Kidney (tissue), 22 donors: ENCODE measurements at places on chromosomes 2 and 18. TPM values are rescaled to one million over a fixed set of nuclear protein-coding genes. Genes with fewer than 3 reads are reported as not detected.

The GLI2 gene
- 0.32 TPM for polyA plus RNA-seq

The CCDC74A gene
- 10.5 TPM for polyA plus RNA-seq

The RAX gene
- polyA plus RNA-seq: not detected

The SCYGR4 gene
- not detected for polyA plus RNA-seq

The FBXO48 gene
- polyA plus RNA-seq: 0.86 TPM

The GPR17 gene
- polyA plus RNA-seq: 0.39 TPM

The PROKR1 gene
- polyA plus RNA-seq: not detected

The CIB4 gene
- polyA plus RNA-seq: not detected

GRCh38 chr2:167607211-167607610 is 640.2 kb downstream of the STK39 start:
- H3K27me3 ChIP-seq: no peaks in the 10 kb centered on the region
- no peak overlapping the region for H3K27ac ChIP-seq
- no peaks in the 10 kb centered on the region for H3K4me1 ChIP-seq
- no peaks in the 10 kb centered on the region for H3K36me3 ChIP-seq
- no peak overlapping the region for H3K4me3 ChIP-seq
- DNase-seq: no peak

GRCh38 chr2:11872247-11872947 is 126.0 kb downstream of the LPIN1 start:
- H3K4me3 ChIP-seq: no peak overlapping the region
- H3K27me3 ChIP-seq: no peaks in the 10 kb centered on the region
- DNase-seq: no peak
- H3K4me1 ChIP-seq: no peaks in the 10 kb centered on the region
- H3K27ac ChIP-seq: no peak overlapping the region

- peak; percentile 41 for DNase-seq
- no peak overlapping the region for H3K27ac ChIP-seq
- no peaks in the 10 kb centered on the region for H3K36me3 ChIP-seq
- no peak overlapping the region for H3K4me3 ChIP-seq
These were observed 6.5 kb upstream of the KCNG2 start for GRCh38 chr18:79790996-79791972.

DNA sequence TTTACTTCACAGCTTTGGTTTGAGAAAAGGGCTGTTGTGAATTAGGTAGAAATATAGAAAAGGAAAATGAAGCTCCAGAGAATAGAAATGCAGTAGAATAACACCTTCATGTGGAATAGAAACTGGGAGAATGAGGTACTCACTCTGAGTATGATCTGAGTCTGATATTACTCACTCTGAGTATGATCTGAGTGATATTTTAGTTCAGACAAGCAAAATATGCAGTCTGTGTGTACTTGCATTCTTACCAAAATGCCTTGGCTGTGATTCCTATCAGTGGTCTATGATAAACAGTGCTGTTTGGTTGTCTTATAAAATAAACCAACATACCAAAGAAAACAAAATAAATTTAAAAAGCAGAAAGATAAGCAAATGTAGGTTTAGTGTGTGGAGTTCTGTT is 487.6 kb downstream of the THSD7B start:
- no peak overlapping the region for H3K4me3 ChIP-seq
- no peak overlapping the region for H3K27ac ChIP-seq
- H3K27me3 ChIP-seq: no peaks in the 10 kb centered on the region
- no peak for DNase-seq
- H3K36me3 ChIP-seq: no peaks in the 10 kb centered on the region
- no peaks in the 10 kb centered on the region for H3K4me1 ChIP-seq

DNA sequence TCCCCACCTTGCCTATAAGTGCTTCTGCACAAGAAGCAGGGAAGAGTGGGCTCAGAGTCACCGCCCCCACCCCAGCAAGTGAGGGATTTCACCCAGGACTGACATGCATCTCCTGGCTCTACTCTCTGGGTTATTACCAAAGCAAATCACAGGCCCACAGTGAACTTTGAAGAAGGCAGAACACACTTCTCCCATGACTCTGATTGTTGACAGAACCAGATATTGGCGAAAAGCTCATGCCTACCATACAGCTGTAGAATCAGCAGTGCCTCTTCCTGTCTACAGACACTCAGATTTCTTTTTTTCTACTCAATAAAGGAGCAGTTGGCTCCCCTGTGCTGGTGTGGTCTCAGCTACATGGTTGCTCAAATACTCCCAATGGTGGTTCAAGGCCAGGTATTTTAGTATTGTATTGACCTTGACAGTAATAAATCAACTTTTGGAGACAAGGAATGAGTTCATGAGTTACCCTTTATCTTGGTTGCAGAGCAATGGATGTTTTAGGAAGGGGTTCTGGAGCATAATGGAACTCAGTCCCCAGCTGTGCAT is 512.9 kb upstream of the ID2 start:
- no peak for DNase-seq
- H3K27me3 ChIP-seq: no peaks in the 10 kb centered on the region
- H3K36me3 ChIP-seq: no peaks in the 10 kb centered on the region
- no peak overlapping the region for H3K27ac ChIP-seq

GRCh38 chr2:208266936-208267335 is 881 bp downstream of the PIKFYVE start:
- peak overlapping the region; percentile 97 for H3K4me3 ChIP-seq
- H3K27ac ChIP-seq: no peak overlapping the region
- H3K4me1 ChIP-seq: peaks cover 4% of the 10 kb centered on the region
- no peak for DNase-seq
- H3K27me3 ChIP-seq: peaks cover 2% of the 10 kb centered on the region
- H3K36me3 ChIP-seq: no peaks in the 10 kb centered on the region

- peaks cover 60% of the 10 kb centered on the region for H3K36me3 ChIP-seq
- peaks cover 12% of the 10 kb centered on the region for H3K4me1 ChIP-seq
- H3K27ac ChIP-seq: no peak overlapping the region
- no peak for DNase-seq
- H3K27me3 ChIP-seq: no peaks in the 10 kb centered on the region
These were observed 29.4 kb downstream of the STAT1 start for GRCh38 chr2:190984595-190984994.

DNA sequence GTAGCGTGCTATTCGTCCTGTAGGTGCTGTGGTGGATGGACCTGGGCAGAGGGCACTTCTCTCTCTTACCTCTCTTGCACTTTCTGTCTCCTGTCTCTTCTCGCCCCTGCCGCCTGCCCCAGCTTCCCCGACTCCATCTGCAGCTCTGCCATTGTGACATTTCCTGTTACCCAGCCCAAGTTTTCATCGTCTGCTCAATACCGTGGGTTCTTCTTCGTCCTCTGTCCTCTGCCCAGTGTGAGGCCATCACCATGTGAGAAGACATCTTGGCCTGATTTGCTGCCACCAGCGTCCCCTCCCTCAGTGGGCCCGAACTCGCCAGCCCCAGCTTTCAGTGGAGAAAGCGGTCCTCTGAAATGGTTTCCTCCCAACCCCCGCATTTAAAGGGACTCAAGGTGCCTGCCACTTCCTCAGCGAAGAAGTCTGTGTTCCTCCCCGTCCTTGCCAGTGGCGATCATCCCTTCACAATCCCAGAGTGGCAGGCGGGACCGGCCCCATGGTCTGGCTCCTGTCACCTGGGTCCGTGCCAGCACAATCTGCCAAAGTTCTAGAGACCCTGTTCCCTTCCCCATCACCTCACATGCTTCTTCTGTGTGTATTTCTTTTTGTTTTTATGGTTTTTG is 18.0 kb downstream of the TGOLN2 start:
- H3K27ac ChIP-seq: peak overlapping the region; percentile 54
- no peaks in the 10 kb centered on the region for H3K36me3 ChIP-seq
- H3K27me3 ChIP-seq: no peaks in the 10 kb centered on the region
- no peak overlapping the region for H3K4me3 ChIP-seq

DNA sequence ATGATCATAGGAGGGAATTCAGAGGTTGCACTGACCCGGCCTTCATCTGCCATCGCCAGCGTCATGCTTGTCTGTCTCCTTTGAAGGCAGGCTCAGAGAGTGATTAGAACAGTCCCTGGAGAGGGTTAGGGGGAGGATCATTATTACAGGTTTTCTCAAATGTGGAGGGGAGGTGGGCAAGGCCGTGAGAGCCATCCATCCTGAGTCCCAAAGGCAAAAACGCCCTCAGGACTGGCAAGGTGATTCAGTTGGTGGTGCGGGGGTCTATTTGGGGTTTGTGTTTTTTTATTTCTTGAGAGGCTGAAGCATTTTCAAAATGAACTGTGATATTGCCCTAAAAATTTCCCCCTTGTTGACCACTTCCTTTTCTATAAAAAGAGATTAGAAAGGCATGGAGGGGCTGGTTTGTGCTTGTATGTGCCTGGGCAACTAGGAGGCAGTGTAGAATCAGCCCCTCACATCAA is 39.3 kb upstream of the GYPC start:
- no peaks in the 10 kb centered on the region for H3K36me3 ChIP-seq
- H3K27ac ChIP-seq: no peak overlapping the region
- H3K27me3 ChIP-seq: no peaks in the 10 kb centered on the region
- no peaks in the 10 kb centered on the region for H3K4me1 ChIP-seq
- DNase-seq: no peak
- no peak overlapping the region for H3K4me3 ChIP-seq

DNA sequence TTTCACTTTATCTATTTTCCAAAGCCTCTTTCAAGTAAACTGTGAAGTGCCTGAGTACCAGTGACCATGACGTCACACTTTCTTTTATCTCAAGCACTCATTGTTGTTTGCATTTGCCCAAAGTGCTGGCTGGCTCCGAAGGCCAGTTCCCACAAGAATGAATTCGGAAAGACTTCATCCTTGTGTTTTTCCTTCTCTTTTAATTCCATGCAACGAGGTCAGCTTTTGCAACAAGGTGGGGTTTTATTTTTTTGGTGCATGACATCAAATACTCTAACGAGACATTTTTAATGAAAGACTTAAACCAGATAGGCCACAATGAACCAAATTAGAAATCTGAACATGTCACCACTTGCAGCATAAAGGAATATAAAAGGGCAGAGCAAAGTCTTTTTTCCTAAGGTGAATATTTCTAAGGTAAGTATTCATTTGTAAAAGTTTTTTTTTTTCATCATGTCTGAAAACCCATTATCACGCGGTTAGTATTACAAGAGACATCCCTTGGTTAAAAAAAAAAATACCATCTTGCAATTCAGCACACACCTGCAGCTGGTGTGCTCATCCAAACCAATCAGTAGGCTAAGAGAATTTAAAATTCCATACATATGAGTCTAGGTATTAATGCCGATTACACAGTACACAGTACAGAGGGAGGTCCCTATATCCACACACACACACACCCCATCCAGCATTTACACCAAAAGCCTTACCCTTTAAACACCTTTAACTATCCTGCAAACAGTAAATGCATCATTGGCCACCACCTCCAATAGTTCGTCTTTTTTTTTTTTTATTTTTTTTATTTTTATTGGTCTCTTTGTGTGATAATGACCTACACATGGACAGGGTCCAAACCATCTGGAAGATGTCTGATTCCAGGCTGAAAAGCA is 2.3 kb downstream of the ARL4C start:
- H3K4me3 ChIP-seq: peak overlapping the region; percentile 77
- no peaks in the 10 kb centered on the region for H3K27me3 ChIP-seq
- no peak for DNase-seq
- no peaks in the 10 kb centered on the region for H3K36me3 ChIP-seq

DNA sequence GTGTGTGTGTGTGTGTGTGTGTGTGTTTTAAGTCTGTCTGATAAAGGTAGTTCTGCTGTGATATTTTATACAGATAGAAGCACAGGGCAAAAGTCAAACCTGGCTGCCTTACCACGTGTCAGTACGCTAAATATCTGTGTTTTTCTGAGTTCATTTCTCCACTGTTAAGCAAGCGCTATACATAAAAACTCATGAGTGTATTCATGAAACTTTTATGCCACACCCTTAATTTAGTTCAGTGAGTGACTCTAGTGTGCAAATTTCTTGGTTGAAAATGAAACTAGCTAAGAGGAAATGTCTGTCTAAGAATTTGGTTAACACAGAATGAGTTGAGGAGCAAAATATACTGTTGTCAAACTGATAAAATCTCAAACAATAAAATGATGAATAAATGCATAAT is 11.2 kb downstream of the CASP10 start:
- no peak overlapping the region for H3K27ac ChIP-seq
- no peaks in the 10 kb centered on the region for H3K27me3 ChIP-seq
- H3K36me3 ChIP-seq: no peaks in the 10 kb centered on the region

DNA sequence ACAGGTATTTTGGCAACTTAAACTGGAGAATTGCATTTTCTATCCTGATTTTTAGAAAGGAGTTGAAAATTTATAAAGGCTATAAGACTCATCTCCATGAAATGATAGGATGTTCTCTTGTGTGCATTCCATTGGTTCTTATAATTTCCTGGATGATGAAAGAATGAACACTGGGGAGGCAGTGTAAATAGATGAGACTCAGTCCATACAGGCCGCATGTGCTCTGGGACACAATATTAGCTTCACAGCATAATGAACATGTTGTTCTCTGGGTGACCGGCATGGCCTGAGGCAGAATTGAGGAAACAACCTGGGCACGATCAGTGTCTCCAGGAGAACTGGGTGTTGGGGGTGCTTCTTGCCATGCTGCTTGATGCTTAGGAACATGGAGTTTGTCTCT is 38.8 kb downstream of the AOX1 start:
- no peaks in the 10 kb centered on the region for H3K4me1 ChIP-seq
- no peak overlapping the region for H3K27ac ChIP-seq

DNA sequence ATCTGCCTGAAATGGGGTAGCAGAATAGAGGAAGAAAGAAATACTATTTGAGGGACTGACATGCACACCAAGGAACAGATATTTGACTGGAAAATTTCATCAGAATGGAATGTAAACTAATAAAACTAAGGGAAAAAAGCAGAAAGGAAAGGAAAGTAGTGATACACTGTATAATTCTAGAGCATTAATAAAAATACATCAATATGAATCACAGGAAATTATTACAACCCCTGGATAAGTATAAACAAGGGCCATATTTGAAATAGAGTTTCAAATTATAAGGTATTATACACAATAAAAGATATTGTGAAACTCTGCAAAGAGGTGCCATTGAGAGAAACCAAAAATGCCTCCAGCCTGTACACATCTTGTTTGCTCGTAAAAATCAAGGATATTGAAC is 149.6 kb downstream of the ICOS start:
- no peaks in the 10 kb centered on the region for H3K27me3 ChIP-seq
- no peak overlapping the region for H3K4me3 ChIP-seq
- DNase-seq: no peak
- no peaks in the 10 kb centered on the region for H3K36me3 ChIP-seq
- no peak overlapping the region for H3K27ac ChIP-seq

DNA sequence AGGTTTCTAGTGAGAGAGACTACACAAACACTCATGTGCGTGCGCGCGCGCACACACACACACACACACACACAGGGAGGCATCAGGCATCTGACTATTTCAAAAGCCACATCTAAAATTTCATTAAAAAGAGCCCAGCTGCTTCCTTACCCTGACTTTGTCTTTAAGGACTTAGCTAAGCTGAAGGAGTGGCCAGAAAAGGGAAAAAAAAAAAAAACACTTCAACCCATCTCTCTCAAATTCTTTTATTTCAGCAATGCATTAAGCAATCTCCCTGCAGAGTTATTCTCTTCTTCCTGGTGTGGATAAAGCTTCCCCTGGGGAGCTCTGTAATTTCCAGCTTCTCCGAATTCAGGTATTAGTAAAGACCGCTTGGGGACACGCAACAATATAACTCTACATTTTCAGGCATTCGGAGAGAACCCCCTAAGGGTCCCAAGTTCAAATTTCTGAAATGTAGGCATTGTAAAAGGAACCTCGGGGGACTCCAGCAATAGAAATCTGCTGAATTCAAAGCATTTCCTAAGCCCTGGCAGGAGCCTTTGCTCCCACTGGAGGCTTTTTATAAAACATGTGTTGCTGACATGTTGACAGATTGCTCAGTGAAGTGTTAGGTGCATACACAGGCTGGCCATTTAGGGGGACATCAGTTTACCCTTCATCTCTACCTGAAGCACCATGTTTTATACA is 67.0 kb downstream of the ZNF521 start:
- no peak for DNase-seq
- H3K4me3 ChIP-seq: no peak overlapping the region
- no peak overlapping the region for H3K27ac ChIP-seq
- no peaks in the 10 kb centered on the region for H3K27me3 ChIP-seq
- no peaks in the 10 kb centered on the region for H3K4me1 ChIP-seq
- no peaks in the 10 kb centered on the region for H3K36me3 ChIP-seq
